Thoracic aorta (tissue), 2 donors: ENCODE measurements at places on chromosomes 6 and 20.

DNA sequence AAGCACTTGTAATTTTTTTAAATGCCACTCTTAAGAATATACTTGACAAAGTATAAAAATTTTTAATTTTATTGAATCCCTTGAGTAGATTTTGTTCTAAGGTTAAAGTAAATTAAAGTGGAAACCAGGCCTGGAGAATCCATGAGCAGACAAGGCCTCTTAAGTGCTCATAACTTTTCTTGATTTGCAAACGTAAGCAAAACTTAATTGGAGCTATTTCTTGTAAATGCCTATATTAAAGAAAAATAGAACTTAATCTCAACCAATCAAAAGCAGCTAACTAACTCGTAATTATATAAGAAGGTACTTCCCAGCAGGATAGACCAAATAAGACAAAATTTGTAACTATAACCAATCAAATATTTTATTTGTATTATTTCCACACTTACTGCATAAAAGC lies 12.7 kb upstream of the DEFB129 start:
- no peak for DNase-seq

GRCh38 chr6:101626269-101626668 lies 232.8 kb downstream of the GRIK2 start:
- DNase-seq: no peak

DNA sequence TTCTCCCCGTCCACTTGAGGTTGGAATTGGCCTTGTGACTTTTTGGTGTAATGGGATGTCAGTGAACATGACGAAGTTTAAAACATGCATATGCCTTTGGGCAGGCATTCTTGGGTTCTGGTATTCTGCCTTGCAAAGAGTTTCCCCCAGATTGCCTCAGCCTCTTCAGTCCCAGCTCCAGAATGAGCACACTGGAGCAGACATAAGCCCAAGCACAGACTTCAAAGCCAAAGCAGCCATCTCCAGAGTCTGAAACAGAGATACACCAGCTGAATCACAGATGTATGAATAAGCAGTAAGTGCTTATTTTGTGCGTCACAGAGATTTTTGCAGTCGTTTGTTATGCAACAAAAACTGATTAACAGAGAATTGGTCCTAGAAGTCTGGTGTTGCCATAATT lies 546.0 kb downstream of the FRK start:
- no peak for DNase-seq

- DNase-seq: no peak
Observed at GRCh38 chr20:14696937-14697336, 359.5 kb upstream of the FLRT3 start.

DNA sequence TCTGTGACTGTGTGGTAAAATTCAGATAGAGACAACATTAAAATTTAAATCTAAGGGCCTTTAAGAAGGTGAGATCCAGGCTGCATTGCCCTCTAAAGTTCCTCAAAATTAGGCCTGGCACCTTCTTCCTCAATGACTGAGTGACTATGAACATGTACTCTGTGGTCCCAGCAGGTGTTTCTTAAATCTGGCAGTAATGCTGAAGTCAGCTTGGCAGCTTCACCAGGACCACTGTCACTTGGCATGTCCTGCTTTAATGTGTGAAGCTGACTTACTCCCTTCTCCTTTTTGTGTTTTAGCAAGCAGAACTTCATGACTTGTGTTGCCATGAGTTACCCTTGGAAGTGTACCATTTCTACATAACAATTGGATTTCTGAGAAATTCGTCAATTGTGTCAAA lies 141.7 kb downstream of the NKAIN2 start:
- DNase-seq: no peak

- DNase-seq: no peak
Observed at GRCh38 chr6:15313367-15313766, 67.5 kb downstream of the JARID2 start.

- DNase-seq: no peak
Observed at GRCh38 chr20:62193079-62194025, 10.5 kb downstream of the MTG2 start.

- no peak for DNase-seq
Observed at GRCh38 chr6:136736281-136736960, 55.9 kb downstream of the MAP3K5 start.

GRCh38 chr6:157038610-157039009 lies 261.4 kb downstream of the ARID1B start:
- no peak for DNase-seq

DNA sequence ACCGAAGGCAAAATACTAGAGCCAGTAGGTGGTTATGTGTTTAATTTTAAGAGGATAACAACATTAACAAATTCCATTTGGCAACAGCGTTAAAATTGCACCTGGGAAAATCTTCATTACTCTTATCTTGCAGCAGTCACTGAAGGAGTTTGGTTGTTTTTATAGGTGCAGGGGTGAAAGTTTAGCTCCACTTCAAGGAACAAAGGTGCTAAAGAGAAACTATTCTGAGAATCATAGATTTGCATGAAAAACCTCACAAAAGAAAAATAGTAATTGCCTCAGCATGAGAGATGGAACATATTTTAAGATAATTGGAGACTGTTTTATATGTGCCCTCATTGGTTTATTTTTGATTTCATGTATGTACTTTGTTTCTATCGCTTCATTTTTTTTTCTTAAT lies 444.4 kb downstream of the UTRN start:
- no peak for DNase-seq

DNA sequence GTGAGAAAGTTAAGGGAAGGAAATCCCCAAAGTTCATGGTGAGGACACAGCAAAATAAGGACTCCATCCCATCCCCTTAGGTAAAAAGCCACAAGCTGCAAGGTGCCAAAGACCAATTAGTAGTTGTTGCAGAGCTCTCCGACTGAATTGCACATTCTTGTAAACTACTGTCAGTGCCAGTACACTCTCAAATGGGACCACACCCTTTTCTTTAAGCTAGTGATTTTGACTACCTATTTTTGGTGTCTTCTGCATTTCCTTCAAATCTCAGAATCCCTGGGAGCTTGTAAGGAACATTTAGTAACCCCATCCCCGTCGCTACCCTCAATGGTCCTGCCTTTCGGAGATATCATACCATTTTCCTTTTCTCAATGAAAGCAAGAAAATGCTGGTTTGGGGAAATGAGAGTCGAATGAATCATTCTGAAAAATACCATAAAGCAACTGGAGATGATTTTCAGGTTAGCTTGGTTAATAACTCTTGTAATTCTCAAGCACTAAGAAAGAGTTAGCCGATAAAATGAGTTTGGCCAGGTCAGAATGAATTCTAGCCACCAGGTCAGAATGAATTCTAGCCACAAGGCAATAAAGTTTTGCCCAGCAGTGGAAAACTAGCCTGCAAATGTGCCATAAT lies 5.2 kb upstream of the HMGN3 start:
- no peak for DNase-seq

GRCh38 chr6:137697267-137697938 lies 169.7 kb upstream of the TNFAIP3 start:
- DNase-seq: no peak

DNA sequence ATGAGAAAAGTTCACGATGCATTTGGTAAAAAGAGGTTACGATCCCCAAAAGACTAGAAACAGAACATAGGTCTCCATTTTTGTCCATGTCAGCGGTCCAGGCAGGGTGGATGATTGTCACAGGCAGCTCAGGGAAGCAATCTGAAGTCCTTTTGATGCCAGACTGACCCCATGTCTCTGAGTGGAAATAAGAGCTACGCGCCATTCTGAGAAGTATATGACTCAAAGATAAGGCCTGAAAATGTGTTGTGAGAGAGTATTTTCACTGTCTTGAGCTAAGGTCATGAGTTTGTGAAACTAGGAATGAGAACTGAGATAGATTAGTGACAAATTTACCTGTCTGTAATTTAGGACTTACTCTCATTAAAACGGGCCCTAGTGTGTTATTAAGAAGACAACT lies 69.5 kb downstream of the LYRM4 start:
- no peak for DNase-seq

DNA sequence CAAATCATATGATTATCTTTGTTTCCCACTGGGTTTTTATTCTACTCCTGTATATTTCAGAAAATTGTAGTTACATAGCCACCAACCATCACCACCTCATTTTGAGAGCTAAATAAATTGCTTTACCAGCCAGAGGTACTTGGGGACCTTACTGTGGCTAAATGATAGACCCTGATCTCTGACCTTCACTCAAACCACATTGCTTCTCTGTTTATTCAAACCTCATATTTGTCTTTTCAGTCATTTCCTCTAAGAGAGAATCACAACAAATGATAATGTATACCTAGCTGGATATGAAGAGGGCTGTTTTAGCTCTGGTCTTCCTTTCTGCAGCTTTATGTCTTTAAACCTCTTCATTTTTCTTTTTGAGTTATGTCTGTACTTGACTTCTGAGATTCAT lies 142.8 kb downstream of the ADGB start:
- no peak for DNase-seq

- DNase-seq: no peak
Observed at GRCh38 chr6:135519348-135519747, 21.8 kb upstream of the AHI1 start.

DNA sequence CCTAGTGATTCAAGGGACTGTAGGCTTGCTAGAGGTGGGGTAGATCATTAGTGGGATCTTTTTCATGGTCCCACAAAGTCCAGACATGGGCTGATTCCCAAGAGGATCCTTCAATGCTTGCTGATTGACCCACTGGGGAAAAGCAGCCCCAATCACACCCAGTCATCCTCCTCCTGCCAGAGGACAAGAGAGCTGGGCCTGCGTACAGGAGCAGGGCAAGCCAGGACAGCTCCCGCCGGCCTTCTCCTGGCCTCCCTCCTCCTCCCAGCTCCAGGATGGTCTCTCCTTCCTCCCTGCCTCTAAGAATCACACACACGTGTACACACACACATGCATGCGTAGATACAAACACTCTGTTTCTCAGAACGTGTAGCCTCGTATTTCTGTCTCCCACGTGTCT lies 27.0 kb downstream of the KCNK15 start:
- DNase-seq: no peak

- DNase-seq: no peak
Observed at GRCh38 chr20:44030394-44030793, 115.7 kb downstream of the TOX2 start.

DNA sequence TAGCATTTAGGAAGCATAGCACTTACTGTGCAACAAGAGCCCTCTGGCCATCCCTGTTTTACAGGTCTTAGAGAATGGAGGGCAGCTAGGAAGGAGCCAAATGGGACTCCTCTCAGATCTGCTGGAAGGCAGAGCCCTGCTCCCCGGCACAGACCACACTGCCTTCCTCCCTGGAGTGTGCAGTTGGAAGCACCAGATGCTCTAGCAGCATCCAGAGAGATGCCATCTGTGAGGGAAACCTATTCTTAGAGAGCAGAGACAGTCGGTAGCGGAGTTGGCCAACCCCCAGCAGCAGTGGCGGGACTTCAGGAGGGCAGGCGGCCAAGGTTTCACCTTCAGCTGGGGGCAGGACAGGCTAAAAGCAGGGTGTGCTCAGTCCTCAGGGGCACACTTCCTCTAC lies 16.7 kb upstream of the E2F1 start:
- DNase-seq: no peak

GRCh38 chr6:18246205-18246604 lies 18.1 kb downstream of the DEK start:
- DNase-seq: no peak

DNA sequence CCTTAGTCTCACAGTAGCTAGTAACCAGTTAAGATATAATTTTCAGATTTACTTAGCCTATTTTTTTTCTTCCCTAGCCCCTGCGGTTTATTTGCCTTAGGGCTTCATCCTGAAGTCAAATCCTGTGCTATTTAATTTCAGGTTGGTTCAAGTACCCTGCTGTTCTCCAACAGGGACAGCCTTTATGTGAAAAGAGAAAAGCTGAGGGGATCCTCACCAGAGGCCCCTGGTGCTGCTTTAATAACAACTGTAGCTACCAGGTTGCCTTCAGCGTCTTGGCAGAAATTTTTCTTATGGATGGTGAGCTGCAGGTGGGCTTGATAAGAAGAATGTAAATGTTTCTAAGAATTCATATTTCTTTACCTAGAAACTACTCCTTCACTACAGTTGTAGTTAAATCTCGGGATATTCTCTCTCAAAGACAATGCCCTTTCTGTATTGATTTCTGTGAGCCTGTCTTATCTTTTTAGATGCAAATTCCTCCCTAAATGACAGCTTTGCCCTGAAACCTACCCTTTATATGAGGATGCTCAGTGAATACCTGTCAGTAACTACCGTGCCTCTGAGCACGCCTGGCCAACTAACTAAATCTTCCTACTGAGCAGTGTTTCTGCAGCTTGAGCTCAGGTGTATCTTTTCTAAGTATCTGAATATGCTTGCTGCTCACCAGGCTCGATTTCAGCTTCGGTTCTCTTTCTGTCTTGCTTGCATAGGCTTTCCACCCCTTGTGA lies 320.5 kb downstream of the MMUT start:
- no peak for DNase-seq

DNA sequence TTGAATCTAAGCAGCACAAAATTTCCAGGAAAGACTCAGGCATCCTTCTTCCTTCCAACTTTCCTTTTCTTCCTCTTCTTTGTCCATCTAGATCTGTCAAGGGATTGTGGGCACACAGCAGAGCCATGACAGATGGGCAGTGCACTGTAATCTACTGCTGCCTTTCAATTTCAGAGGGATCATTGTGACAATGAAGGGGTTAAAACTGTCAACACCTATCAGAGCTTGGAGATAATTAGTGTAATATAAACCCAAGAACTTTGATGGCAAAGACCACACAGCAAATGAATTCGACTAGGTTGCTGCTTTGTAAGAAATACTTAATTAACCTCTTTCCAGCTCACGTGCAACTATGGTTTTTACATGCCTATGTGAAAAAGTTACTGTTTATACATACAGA lies 55.0 kb downstream of the SAMD5 start:
- no peak for DNase-seq

GRCh38 chr20:34680586-34681175 lies 3.8 kb upstream of the PIGU start:
- no peak for DNase-seq

GRCh38 chr20:18672834-18673233 lies 85.0 kb downstream of the DTD1 start:
- DNase-seq: no peak

DNA sequence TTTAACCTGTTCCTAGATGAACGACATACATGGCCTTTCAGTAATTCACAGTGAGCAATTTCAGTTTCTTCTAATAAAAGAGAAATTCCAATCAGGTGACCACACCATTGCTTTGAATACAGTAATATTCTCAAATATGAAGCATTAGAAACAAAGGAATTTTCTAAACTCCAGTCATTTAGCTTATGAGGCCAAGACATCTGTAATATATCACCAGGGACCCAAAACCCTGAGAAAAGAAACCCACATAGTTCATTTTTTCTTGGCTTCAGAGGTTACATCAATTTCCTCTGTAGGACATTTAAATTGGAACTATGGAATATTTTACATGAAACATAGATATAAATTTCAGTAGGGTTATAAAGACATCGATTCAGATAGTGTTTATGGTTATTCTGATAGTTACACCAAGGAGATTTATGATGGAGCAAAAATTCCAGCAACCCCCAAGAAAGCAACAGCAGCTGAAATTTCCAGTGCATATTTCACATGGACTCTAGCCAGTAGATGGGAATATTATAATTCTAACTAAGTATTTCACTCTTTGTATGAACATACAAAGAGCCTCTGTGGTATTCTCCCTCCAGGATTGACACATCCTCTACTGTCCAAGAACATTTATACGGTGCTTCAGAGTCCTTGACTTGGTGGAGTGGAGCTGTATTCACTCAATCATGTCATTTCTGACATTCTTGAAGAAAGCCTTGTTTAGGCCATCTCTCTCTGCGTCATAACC lies 82.9 kb downstream of the ADGRG6 start:
- no peak for DNase-seq
